Activated CD4-positive, alpha-beta memory T cell treated with anti-CD3 and anti-CD28 coated beads for 36 hours (primary cell): ENCODE measurements at places on chromosomes 6 and 20.

DNA sequence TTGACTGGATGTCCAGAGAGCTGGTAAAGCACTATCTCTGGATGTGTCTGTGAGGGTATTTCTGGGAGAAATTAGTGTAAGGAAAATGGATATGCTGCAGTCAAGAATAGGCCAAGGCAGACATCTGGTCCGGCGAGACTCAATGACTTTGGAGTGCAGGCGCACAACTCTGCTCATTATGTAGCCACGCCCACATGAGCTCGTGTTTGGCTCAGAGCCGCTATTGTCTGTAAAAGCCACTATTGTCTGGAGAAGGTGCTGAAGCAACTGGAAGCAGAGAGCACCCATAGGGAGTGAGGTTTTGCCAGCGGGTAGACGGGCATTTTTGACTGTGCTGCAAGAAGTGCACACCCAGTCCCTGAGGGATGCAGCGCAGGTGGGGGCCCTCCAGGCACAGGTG, 305.0 kb upstream of the POU3F2 start:
- no peaks in the 10 kb centered on the region for H3K36me3 ChIP-seq
- no peak overlapping the region for H3K27ac ChIP-seq
- no peaks in the 10 kb centered on the region for H3K27me3 ChIP-seq

- no peaks in the 10 kb centered on the region for H3K4me1 ChIP-seq
- H3K27ac ChIP-seq = no peak overlapping the region
- no peak overlapping the region for H3K4me3 ChIP-seq
- H3K36me3 ChIP-seq = no peaks in the 10 kb centered on the region
These were observed 43.1 kb downstream of the ESR1 start for GRCh38 chr6:151850479-151851003.

- DNase-seq = no peak
- no peaks in the 10 kb centered on the region for H3K36me3 ChIP-seq
These were observed 514 bp downstream of the DEFB129 start for GRCh38 chr20:227439-228105.

GRCh38 chr20:20897922-20898321, 185.5 kb upstream of the RALGAPA2 start:
- H3K4me1 ChIP-seq = no peaks in the 10 kb centered on the region
- no peak for DNase-seq
- H3K4me3 ChIP-seq = no peak overlapping the region

DNA sequence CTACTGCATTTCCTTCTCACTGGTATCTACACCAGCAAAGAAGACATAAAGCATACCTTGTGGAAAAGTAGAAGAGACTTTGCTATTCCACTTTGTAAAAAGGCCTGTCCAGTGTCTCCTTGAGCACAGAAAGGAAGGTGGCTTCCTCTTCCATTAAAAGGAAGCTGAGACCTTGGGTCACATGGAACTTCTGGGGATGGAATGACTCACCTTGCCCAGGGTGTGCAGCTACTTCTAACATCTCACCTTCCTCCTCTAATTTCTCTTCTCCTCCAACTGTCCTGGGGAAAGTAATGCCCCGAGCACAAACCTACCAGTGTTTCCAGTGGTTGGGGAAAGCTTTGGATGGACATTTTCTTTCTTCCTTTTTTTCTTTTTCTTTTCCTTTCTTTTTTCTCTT, 848.8 kb upstream of the MAP3K7 start:
- DNase-seq = no peak
- H3K27ac ChIP-seq = no peak overlapping the region
- no peak overlapping the region for H3K4me3 ChIP-seq
- no peaks in the 10 kb centered on the region for H3K27me3 ChIP-seq
- H3K4me1 ChIP-seq = no peaks in the 10 kb centered on the region

- H3K4me3 ChIP-seq = no peak overlapping the region
- H3K27ac ChIP-seq = no peak overlapping the region
- H3K27me3 ChIP-seq = peaks cover 2% of the 10 kb centered on the region
- peaks cover 18% of the 10 kb centered on the region for H3K4me1 ChIP-seq
These were observed 50.0 kb downstream of the CDH26 start for GRCh38 chr20:60008130-60008808.
